ENCODE measurements at places on chromosomes 5 and 9.

- DNase-seq, result no peak
These were observed 96.1 kb downstream of the JAKMIP2 start for GRCh38 chr5:147686421-147686820.

DNA sequence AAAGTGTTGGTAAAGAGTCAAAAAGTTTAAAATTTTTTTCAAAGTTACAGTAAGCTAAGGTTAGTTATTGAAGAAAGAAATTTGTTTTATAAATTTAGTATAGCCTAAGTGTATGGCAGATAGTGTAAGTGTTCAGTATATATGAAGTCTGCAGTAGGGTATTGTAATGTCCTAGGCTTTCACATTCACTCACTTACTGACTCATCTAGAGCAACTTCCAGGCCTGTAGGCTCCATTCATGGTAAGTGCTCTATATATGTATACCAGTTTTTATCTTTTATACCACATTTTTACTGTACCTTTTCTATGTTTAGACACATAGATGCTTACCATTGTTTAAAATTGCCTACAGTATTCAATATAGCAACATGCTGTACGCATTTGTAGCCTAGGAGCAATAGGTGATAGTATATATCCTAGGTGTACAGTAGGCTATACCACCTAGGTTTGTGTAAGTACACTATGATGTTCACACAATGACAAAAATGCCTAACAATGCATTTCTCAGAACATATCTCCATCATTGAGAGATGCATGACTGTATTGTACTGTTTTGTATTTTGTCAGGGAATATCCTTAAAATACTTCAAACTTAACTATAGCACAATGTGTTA is 38.5 kb downstream of the CYSTM1 start:
- DNase-seq, result no peak

DNA sequence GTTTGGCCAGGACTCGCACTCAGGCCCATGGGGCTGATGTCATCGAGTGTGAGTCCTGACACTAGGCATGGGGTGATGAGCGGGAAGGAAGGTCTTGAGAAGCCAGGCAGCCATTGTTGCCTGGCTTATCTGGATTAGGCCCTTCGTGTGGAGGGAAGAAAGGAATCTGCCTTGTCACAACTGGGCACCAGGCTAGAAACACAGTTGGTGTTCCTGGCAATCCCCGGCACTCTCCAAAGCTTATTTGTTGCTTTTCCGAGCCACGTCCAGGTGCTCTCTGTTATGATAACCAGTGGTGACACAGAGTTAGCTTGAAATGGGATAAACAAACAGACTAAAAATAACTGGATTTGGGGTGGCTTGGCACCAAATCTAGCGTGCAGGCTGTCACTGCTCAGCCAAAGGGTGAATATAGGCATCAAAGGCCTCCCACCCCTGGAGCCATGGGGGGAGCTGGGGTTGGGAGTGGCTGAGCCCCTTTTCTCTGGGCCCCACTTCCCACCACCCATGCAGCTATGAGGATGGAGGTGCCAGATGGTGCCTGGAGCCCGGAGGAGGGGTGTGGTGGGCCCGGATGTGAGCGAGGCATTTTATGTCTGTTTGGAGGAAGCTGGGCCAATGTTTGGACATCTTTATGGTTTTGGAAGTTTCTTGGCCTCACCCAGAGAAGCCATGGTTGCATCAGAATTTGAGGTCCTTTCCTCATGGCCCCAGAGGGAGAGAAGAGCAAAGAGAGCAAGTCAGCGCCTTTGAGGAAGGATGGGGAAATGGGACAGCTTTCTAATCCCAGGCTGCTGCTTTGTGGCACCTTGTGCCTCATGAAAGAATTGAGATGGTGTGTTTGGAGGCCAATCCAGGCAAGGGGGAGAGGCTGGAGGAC is 98.0 kb upstream of the PITX1 start:
- DNase-seq, result peak; percentile 31

- no peak for DNase-seq
These were observed 68.9 kb upstream of the SPTLC1 start for GRCh38 chr9:92184041-92184564.

GRCh38 chr5:113169720-113170119 is 193.1 kb downstream of the DCP2 start:
- DNase-seq, result no peak

GRCh38 chr5:111627862-111628261 is 115.5 kb upstream of the STARD4 start:
- no peak for DNase-seq

DNA sequence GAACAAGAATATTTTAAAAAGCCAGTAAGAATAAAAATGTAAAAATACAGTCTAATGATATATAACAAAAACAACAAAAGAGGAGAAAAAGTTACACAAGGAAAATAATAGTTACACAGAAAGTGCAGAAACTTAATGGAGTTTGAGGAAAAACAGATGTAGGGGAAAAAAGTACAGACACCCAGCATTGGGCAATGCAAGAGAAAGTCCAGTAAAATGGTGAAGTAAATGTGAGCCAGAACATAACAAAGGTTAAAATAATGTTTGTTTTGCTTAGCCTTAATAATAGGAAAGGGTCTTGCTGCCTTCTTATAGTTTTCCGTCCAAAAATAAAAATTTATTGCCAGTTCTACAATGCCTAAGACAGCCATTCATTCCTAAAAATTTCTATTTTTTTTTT is 364.2 kb downstream of the NNT start:
- no peak for DNase-seq

- no peak for DNase-seq
These were observed 637.6 kb upstream of the SGCD start for GRCh38 chr5:155689406-155689805.

DNA sequence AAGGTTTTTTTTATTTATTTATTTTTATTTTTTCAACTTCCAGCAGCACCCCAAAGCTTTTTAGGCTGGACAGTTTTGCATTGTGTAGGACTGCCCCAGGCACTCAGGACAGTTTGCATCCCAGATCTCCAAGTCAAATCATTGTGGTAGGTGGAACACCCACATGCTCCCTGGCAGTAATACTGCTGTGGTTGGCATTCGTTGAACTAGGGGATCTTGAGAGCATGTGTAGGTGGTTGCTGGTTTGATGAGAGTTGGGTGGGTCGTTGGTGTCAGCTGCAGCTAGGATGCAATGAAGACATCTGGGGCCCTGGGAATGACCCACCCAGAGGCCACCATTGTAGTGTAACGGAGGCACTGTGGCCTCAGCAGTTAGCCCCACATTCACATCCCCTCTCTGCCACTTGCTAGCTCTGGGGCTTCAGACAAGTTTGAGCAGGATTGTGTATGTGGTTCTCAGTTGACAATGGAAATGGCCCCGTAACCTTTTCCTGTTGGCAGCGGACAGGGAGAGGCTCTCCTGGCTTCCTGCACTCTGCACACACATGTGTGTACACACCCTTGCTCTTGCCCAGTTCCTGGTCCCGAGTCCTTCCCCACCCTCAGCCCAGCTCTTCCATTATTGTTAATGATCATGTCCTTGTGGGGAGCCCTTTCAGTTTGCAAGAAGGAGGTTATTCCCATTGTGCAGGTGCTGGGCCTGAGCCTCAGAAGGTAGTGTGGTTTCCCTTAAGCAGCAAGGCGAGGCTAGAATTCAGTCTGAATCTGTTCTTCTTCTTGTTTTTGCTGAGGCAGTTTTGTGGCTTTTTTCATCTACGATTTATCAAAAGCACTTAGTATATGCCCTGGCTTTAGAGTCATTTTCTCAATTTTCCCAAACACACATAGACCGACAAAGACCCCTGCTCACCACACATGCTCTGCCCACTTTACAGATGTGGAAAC is 46.5 kb downstream of the PPARGC1B start:
- DNase-seq, result peak; percentile 40

DNA sequence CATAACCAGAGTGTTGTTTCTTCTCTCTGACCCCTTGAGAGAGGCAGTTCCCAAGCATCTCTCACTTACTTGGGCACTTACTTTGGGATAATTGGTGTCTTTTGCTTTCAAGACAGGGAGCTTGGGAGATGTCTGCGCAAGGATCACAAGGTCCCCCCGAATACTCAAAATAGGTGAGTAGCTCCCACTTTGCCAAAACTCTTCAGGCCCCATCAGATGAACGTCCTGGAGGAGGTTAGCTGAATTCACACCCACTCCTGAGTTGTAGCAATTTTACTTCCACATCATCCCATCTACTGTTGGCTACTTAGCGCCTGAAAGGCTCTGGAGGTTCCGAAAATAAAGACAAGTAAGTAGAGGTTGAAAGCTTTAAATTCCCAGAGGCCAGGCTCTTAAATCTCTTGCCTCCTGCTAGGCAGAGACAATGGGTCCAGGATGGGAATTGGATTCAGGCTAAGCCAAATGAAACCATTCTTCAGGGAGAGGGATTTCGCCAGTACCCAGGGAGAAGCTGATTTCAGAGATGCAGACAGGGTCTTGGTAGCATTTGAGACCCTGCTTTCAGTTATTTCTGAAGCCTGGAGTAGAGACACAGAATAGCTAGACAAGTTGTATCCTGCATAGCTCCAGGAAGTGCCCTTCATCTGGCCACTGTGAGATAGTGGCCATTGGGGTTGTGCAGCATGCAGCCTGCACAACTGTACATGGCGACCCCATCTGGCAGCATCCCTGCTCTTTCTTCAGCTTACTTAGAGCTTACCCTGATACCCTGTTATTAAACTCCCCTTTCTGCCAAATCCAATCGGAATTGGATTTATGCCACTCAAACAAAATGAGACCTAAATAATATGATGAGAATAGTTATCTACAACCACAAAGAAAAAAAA is 60.1 kb downstream of the BOD1 start:
- DNase-seq, result no peak

GRCh38 chr5:99721506-99721905 is 792.7 kb upstream of the CHD1 start:
- no peak for DNase-seq
